ENCODE measurements at places on chromosomes 2 and 18. TPM values are rescaled to one million over a fixed set of nuclear protein-coding genes. Genes with fewer than 3 reads are reported as not detected.

MBOAT2 gene
- total RNA-seq, result 31.9 TPM

KCNJ13 gene
- not detected for total RNA-seq

AGXT gene
- not detected for total RNA-seq

NDUFB3 gene
- total RNA-seq, result 134 TPM

TCF7L1 gene
- total RNA-seq, result 6.7 TPM

HADHA gene
- total RNA-seq, result 116 TPM

FEZ2 gene
- 43.7 TPM for total RNA-seq

ALPI gene
- not detected for total RNA-seq

NDUFS1 gene
- 51.1 TPM for total RNA-seq

SCN7A gene
- total RNA-seq, result 0.01 TPM

HTR2B gene
- total RNA-seq, result 0.08 TPM

PIEZO2 gene
- 0.51 TPM for total RNA-seq

SLC4A5 gene
- total RNA-seq, result 0.32 TPM

APCDD1 gene
- 0.14 TPM for total RNA-seq

IMMT gene
- total RNA-seq, result 116 TPM

RAX gene
- total RNA-seq, result not detected

RNF125 gene
- 0.32 TPM for total RNA-seq

ARHGAP25 gene
- total RNA-seq, result 0.19 TPM

GKN1 gene
- 0.83 TPM for total RNA-seq

RBM45 gene
- 11.1 TPM for total RNA-seq

NOL4 gene
- not detected for total RNA-seq

TTC21B gene
- total RNA-seq, result 4.8 TPM

TMEM178A gene
- 0.14 TPM for total RNA-seq

ZDBF2 gene
- 0.74 TPM for total RNA-seq

TXNDC2 gene
- total RNA-seq, result 0.10 TPM

IL1F10 gene
- total RNA-seq, result not detected

TRMT61B gene
- total RNA-seq, result 16.9 TPM

CTAGE1 gene
- not detected for total RNA-seq

STK25 gene
- total RNA-seq, result 91.2 TPM

GCG gene
- not detected for total RNA-seq

TDRD15 gene
- not detected for total RNA-seq

SH3BP4 gene
- total RNA-seq, result 34.4 TPM

ACVR1C gene
- total RNA-seq, result 0.02 TPM

SERPINB11 gene
- not detected for total RNA-seq

UGT1A10 gene
- not detected for total RNA-seq

MYL1 gene
- not detected for total RNA-seq

GAL3ST2 gene
- 0.34 TPM for total RNA-seq

SERPINB12 gene
- not detected for total RNA-seq

OLA1 gene
- 130 TPM for total RNA-seq

C2orf49 gene
- total RNA-seq, result 15.4 TPM

TFPI gene
- 55.3 TPM for total RNA-seq

CDH2 gene
- total RNA-seq, result 32.4 TPM

PTPN18 gene
- 31.0 TPM for total RNA-seq

TEKT4 gene
- total RNA-seq, result not detected

ANKRD62 gene
- not detected for total RNA-seq

KYNU gene
- 361 TPM for total RNA-seq

UGT1A5 gene
- not detected for total RNA-seq

ABCG5 gene
- total RNA-seq, result not detected

TRABD2A gene
- total RNA-seq, result 9.7 TPM

Data from A549 treated with CORT108297 at 1 μM for 4 hours (cell line).